ENCODE measurements at places on chromosomes 6 and 20.

GRCh38 chr20:34954904-34955230, 739 bp downstream of the GSS start:
- peak; percentile 47 for DNase-seq

DNA sequence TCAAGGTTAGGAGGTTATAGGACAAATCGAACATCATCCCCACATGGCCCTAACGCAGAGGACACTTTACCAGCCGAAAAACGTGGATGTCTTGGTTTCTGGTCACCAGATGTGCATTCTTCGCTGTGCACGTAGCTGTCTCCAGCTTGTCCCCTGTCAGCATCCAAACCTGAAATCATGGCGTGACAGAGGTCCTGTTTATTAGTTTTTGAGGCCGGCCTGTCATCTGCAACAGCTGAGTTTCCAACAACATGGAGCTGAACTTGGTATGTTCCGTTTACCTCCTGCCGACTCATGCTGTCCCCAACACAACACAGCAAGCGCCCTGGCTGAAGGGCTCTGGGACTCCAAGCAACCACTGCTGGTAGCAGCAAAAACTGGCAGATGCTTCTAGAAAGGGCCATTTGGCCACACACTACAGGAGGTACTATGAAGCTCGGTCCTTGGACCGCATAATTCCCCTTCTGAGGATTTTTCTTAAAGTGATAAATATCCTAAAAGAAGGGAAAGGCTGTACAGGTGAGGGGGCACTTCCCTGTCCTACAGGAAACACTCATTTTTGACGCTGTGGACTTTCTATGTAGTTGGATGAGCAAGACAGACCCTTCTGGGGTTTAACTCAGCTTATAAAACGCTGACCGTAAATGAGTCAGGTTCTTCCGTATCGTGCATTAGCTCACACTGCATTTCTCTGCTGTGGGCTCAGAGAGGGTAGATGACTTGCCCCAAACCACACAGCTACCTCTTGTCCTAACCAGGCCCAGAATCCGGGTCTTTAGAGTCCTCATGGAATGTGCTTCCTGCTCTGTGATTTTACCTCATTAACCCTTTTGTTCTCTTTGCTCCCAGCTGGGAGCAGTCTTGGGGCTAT, 79.7 kb upstream of the NFATC2 start:
- DNase-seq: no peak

- no peak for DNase-seq
Observed at GRCh38 chr6:157198425-157199279, 124.7 kb downstream of the TMEM242 start.

DNA sequence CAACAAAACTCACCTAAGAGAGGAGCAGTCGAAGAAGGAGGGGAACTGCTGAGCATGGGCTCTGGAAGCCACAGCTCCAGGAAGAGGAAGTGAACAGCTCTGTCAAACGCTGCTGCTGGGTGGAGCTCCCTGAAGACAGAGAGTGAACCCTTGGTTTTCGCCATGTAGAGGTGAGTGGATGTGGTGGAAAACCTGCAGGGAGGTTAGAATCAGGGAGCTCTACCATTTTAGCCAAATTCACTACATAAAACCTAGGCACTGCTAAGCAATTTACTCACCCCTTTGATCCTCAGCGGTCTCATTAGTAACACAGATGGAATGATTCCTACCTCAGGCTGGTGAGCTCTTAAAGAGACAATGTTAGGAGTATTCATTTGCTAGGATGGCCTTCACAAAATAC, 19.4 kb upstream of the TFAP2A start:
- DNase-seq: no peak

DNA sequence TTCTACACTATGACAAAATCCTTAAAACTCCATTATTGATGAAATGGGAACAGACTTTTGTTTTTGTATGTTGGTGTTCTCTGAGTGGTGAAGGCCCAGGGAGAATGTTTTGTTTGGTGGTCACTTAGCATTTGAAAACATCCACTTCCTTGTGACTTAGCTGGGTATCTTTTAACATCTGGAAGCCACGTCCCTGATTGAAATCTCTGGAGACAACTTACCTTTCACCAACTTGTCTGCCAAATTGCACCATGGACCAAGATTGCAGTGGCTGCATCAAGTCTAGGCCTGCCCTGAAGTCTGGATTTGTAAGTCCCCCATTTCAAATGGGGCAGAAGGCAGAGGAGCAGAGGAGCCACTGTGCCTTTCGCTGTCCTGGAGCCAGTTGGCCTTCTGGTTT, 534 bp upstream of the EFCAB8 start:
- no peak for DNase-seq

DNA sequence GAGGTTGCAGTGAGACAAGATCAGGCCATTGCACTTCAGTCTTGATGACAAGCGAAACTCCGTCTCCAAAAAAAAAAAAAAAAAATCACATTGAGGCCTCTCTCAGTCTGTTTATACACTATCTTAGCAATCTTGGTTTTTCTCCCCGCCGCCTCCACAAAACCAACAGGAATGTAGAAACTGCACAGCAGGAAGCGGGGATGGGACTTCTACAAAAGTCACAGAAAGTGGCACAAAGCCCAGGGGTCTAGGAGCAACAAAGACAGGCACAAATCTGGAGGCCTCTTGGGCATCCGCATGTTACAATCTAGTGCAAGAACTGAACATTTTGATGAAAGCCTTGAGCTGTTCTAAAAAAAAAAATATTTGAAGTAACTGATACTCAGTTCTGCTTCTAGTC, 48.6 kb downstream of the KDM1B start:
- no peak for DNase-seq

DNA sequence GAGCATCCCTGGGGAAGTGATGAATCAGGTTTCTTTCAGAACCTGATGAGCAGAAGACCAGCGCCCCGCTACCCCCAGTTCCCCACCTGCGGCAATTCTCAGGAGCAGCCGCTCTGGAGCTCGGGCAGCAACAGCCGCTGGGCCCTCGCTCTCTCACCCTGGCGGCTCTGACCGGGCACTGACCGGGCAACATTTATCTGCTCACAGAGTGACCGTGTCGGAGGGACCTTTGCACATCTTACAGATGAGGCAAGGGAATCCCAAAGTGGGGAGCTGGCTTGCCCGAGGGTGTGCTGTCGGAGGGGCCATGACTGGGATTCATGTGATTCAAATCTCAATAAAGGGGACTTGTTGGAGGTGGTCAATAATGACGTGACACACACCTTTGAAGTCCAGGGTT, 26.2 kb upstream of the KCNK16 start:
- DNase-seq: no peak

- DNase-seq: no peak
Observed at GRCh38 chr6:20399518-20399917, 2.2 kb upstream of the E2F3 start.

Measured in ACHN (cell line).